ENCODE measurements at places on chromosomes 2 and 18.
A peak's percentile ranks its signal among the peaks of the same experiment; 100 is the strongest.

DNA sequence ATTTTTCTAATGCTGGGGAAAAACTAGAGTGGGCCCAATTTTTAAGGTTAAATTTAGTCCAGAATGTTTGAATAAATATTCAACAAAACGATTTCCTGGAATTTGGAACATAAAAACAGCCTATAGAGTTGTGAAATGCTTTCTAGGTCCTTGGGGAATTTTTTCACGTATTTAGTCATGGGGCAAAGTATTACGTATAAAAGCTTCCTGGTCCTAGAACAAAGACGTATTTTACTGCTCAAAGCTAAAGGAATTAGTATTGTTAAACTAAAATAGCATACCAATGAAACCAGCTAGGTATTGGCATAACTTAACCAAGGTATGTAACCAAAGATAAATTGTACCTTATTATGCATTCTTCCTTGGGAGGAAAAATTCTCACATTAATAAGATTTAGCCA is 1.6 kb downstream of the SESTD1 start:
- no peaks in the 10 kb centered on the region for H3K36me3 ChIP-seq
- no peaks in the 10 kb centered on the region for H3K27me3 ChIP-seq
- DNase-seq = peak; percentile 74
- H3K4me1 ChIP-seq = no peaks in the 10 kb centered on the region
- H3K27ac ChIP-seq = no peak overlapping the region
- H3K4me3 ChIP-seq = no peak overlapping the region

DNA sequence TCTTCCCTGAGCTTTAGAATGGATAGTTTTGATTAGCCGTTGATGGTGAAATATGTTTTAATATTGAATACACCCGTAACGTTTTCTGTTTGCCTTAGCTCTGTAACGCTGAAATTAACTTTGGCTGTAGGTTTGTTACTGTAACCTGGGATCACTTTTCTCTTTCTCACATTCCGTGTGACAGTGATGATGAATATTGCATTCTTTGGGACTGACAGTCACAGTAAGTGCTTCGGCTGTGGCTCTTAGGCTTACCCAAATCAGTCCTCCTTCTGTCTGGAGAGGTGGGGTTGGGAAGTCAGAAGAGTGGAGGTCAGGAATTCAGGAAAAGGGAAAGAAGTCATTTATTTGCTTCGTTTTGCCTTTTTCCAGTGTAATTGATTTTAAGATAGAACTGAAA is 18.0 kb downstream of the RMC1 start:
- no peaks in the 10 kb centered on the region for H3K27me3 ChIP-seq
- DNase-seq = peak; percentile 74
- H3K27ac ChIP-seq = no peak overlapping the region
- H3K36me3 ChIP-seq = peaks cover 39% of the 10 kb centered on the region

GRCh38 chr2:36178384-36178783 is 177.2 kb upstream of the CRIM1 start:
- DNase-seq = no peak
- H3K36me3 ChIP-seq = no peaks in the 10 kb centered on the region
- H3K4me3 ChIP-seq = no peak overlapping the region
- no peak overlapping the region for H3K27ac ChIP-seq
- no peaks in the 10 kb centered on the region for H3K27me3 ChIP-seq

- H3K4me3 ChIP-seq = no peak overlapping the region
- peak overlapping the region; percentile 44 for H3K27ac ChIP-seq
- no peak for DNase-seq
Observed at GRCh38 chr18:2854875-2855274, 8.1 kb downstream of the EMILIN2 start.

GRCh38 chr2:31205186-31205585 is 12.1 kb downstream of the CAPN14 start:
- H3K27ac ChIP-seq = no peak overlapping the region
- DNase-seq = no peak
- H3K4me1 ChIP-seq = no peaks in the 10 kb centered on the region
- no peak overlapping the region for H3K4me3 ChIP-seq
- H3K36me3 ChIP-seq = no peaks in the 10 kb centered on the region
- H3K27me3 ChIP-seq = no peaks in the 10 kb centered on the region
